LoVo (cell line): ENCODE measurements at places on chromosomes 7 and 10.
A peak's percentile ranks its signal among the peaks of the same experiment; 100 is the strongest.

- no peak for DNase-seq
These were observed 54.7 kb upstream of the ANTXRL start for GRCh38 chr10:46232084-46232483.

GRCh38 chr10:32095116-32095733 lies 39.0 kb upstream of the KIF5B start:
- no peak for DNase-seq

- DNase-seq: no peak
These were observed 558.9 kb upstream of the MGMT start for GRCh38 chr10:128908099-128908498.

- peak; percentile 95 for DNase-seq
These were observed 19.8 kb downstream of the OR2F1 start for GRCh38 chr7:143974459-143974858.

DNA sequence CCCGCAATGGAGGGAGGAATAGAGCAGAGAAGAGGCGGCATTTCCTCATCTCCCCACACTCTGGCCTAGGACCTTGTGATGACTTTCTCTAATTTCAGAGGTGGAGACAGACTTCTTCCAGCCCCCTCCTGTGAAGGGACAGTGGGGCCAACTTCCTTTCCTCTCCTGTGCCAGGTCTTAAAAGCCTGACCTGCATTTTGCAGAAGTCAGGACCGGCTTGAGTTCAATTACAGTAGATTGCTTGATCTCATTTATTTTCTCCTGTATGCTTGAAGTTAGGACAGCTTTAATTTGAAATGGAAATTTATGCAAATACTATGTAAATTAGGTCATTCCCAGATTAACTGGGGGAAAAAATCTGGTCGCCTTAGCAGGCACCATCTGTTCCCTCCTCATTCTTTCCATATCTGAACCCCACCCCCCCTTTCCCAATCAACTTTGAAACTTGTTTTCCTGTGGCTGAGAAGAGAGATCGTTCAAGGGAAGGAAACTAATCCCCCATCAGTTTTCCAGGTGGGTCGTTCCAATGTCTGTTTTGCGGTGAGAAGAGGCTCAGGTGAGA lies 57.1 kb downstream of the SYPL1 start:
- DNase-seq: no peak

- DNase-seq: peak; percentile 41
These were observed 1.6 kb upstream of the ORAI2 start for GRCh38 chr7:102431617-102432298.

GRCh38 chr7:37193087-37193774 lies 255.4 kb downstream of the ELMO1 start:
- no peak for DNase-seq

DNA sequence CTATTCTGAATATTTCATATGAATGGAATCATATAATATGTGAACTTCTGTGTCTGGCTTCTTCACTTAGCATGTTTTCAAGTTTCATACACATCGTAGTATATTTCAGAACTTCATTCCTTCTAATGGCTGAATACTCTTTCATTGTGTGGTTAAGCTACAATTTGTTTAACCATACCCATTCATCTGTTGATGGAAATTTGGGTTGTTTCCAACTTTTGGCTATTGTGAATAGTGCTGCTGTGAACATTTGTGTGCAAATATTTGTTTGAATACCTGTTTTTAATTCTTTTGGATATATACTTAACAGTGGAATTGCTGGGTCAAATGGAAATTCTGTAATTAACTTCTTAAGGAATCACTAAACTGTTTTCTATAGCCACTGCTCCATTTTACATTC lies 86.0 kb upstream of the MDFIC start:
- no peak for DNase-seq

GRCh38 chr7:143258831-143259230 lies 4.4 kb upstream of the GSTK1 start:
- no peak for DNase-seq

DNA sequence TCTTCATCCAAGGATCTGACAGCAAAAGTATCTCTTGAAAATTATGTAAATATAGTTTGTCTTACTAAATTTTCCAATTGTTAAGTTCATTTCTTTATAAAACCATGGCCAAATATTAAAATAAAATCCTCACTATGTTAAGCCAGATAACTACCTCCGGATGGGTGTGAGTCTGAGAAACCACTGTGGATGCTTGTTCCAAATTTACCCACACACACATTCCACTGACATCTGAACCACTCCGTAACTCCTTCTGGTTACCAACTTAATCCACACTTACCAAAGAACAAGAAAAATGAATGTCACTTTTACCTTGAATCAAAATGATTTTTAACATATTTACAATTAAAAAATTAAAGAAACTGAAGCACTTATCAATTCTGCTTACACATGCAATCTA lies 19.7 kb downstream of the CYTH3 start:
- DNase-seq: no peak

- DNase-seq: peak; percentile 49
These were observed 8.0 kb upstream of the ZNRF2 start for GRCh38 chr7:30276203-30276900.

DNA sequence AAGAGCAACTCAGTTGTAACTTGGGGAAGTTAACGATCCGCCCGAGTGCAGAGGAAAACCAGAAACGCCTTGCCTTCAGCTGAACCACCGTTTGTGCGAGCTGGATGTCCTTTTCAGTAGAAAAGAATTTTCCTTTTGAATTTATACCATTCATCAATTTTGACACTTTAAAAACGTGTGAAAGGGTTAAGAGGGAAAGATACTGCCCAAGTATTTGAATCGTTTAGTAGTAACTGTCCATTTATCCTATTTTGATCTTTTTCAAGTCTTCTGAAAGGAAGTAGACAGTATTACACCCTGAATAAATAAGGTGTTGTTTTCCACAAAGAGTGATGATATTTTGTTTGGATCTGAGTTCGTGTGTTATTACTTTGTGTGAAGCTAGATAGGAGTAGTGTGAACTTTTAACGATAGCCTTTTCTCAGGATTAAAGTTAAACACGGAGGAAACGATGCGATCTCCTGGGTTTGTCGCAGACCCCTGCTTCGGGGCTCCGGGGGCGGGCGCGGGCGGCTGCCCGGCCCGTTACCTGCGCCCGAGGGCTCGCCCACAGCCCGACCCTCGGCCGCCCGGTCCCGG lies 830 bp upstream of the BMI1 start:
- DNase-seq: no peak

DNA sequence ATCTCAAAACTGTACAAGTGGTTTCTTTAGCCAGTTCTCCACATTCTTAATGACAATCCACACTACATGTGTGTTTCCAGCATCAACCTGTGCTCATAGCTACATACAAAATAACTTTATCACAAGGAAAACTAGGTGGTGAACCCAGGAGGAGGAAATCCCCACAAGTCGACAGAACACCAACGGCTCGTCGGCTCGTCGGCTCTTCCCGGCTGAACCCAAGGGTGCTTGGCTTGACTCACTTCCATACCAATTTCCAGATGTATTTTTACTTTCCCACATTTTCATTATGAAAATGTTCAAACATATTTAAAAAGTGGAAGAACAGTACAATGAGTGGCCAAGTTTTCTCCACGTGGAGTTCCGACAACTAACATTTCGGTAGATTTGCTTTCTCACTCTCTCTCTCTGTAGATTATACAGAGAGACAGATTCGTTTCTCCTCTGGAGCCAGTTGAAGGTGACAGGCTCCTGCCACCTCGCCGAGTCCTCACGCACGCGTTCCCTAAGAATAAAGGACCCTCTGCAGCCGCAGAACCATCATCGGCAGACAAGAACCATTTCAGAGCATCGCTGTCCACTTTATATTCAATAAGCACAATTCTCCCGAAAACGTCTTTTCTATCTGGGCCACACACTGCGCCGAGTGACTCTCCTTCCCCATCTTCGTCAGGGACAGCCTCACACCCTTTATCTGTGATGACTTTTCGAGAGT lies 53.3 kb downstream of the DIP2C start:
- no peak for DNase-seq
